Foreskin keratinocyte (primary cell): ENCODE measurements at places on chromosomes 5 and 9. TPM values are rescaled to one million over a fixed set of nuclear protein-coding genes. Genes with fewer than 3 reads are reported as not detected.

Gene ARAP3
- total RNA-seq: 4.8 and 7.0 TPM in 2 replicates

GRCh38 chr5:176810081-176810597 is at the start of gene UNC5A:
Gene UNC5A, plus strand, starts transcription at chr5:176810559. Its CDS starts 192 bp downstream, at chr5:176810751.
- no peak for DNase-seq

GRCh38 chr5:129857116-129857515 is 47.1 kb upstream of the CHSY3 start:
- no peak for DNase-seq

DNA sequence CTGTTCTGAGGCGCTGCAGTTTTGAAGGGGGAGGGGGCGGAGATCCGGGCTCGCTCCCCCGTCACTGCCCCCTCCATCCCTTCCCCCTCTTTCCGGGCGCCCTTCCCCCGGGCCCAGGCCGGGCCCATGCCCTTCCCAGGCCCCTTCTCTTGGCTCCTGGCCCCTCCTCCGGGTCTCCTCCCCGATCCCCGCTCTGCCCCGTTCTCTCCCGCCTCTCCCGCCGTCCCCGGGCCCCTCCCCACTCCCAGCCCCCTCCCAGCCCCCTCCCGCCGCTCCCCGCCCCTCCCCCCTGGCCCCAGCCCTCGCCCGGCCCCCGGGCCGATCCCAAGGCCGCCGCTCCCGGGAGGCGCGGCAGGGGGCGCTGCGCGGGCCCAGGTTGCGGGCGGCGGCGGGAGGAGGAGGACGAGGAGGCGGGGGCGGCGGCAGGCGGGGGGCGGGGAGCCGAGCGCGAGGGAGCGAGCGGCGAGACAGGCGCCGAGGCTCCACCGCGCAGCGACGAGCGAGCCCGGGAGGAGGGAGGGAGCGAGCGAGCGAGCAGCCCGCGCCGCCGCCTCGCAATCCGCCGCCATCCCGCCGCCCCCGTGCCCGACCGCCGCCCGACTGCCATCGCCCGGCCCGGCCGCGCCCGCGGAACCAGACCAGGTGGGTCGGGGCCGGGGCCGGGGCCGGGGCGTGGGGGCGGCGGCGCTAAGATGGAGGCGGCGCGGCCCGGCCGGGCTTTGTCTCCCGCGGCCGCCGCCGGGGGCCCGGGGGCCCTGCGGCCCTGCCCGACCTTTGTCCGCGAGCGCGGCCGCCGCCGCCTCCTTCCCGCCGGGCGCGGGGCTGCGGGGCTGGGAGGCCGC is at the start of gene PRRC2B:
Gene PRRC2B (plus strand): TSS at position 465 of the 842 bp plus-strand sequence. CDS start 36,059 bp downstream, outside the sequence.
- no peak for DNase-seq

GRCh38 chr5:76250463-76250862 is 152.6 kb upstream of the IQGAP2 start:
- DNase-seq: no peak

GRCh38 chr9:15725953-15726352 is 173.1 kb downstream of the CCDC171 start:
- DNase-seq: no peak

- no peak for DNase-seq
Measured at GRCh38 chr9:87840134-87840533, 42.5 kb upstream of the SPATA31E1 start.

DNA sequence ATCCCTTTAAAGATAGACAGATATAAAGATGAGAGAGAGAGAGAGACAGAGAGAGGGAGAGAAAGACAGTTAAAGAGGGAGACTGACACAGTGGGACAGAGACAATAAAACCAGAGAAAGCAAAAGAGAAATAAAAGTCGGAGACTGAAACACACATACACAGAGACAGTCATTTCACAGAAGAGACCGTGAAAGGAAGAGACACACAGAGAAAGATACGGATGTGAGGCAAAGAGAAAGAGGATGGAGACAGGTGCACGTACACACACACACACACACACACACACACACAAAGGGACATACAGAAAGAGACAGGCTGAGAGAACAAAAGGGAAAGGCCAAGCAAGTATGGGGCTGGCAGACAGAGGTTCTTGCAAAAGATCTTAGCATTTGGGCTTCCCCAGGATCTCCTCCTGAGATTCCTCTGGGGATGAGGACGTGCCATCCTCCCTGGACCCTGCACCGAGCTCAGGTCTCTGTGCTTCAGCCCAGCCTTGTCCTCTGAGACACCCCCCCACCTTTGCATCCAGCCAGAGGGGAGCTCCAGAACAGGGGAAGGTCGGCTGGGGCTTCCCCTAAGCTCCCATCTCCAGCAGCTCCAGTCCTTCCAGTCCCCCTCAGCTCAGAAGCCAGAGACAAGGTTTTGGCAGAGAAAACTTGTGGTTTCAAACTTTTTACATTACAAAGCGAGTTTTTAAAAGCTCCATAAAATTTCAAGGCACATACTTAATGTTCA is 318.4 kb upstream of the PANK3 start:
- DNase-seq: no peak
